NCI-H2029 (cell line): ENCODE measurements at places on chromosomes 7 and 10.

DNA sequence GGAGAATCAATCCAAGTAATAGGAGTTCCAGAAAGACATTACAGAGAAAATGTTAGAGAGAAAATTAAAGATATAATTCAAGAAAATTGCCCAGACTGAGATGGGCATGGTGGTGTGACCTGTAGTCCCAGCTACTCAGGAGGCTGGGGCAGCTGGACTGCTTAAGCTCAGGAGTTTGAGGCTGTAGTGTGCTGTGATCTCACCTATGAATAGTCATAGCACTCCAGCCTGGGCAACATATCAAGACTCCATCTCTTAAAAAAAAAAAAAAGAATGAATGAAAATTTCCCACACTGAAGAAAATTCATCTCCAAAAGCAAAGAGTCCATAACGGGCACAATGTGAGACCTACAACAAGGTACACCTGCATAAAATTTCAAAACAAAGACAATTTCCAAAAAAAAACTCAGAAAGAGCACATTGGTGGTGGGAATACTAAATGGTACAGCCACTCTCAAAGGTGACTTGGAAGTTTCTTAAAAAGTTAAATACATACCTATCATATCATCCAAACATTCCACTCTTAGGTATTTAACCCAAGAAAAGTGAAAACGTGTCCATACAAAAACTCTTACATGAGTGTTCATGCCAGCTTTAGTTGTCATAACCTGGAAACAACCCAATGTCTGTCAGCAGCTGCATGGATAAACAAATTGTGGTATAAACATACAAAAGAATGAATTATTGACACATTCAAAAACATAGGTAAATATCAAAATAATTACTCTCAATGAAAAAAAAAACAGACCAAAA is 6.9 kb upstream of the RGS10 start:
- no peak for DNase-seq

- DNase-seq, result no peak
These were observed 704 bp downstream of the TNKS2 start for GRCh38 chr10:91798649-91799611.

DNA sequence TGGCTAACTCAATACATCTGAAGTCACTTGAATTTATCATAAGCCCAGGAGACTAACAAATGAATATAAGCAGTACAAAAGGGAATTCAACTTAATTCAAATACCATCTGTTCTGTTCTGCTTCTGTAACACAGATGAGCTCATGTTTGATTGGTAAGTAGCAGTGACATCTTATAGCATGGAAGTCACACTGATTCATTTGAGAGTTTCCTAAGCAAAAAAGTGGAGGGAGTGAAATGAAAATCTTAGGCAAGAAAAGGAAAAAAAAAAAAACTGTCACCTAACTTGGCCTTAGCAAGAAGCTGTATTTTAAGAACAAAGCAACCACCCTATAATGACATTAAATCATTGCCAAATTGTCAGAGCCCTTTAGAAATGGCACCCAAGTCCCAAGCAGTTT is 49.5 kb downstream of the SMURF1 start:
- DNase-seq, result no peak

- no peak for DNase-seq
These were observed 17.7 kb downstream of the TSPAN14 start for GRCh38 chr10:80471715-80472233.

DNA sequence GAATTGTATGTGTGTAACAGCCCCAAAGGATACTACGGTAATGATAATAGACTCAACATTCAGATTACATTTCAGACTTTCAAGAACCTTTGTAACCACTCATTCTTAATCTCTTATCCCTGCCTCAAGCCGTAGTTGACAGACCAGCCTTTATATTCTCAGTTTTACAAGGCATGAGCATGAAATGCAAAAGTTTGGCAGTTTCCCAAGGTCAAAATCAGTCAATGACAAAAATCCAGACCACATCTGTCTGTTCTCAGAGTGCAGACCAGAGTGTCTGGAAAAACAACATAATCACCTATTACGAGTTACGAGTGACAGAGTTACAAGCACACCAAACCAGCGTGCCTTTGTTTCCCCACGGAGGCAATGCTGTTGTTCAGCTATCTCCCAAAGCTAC is 178.6 kb upstream of the LRGUK start:
- no peak for DNase-seq

- no peak for DNase-seq
These were observed 5.7 kb upstream of the PRR15 start for GRCh38 chr7:29557954-29558353.

DNA sequence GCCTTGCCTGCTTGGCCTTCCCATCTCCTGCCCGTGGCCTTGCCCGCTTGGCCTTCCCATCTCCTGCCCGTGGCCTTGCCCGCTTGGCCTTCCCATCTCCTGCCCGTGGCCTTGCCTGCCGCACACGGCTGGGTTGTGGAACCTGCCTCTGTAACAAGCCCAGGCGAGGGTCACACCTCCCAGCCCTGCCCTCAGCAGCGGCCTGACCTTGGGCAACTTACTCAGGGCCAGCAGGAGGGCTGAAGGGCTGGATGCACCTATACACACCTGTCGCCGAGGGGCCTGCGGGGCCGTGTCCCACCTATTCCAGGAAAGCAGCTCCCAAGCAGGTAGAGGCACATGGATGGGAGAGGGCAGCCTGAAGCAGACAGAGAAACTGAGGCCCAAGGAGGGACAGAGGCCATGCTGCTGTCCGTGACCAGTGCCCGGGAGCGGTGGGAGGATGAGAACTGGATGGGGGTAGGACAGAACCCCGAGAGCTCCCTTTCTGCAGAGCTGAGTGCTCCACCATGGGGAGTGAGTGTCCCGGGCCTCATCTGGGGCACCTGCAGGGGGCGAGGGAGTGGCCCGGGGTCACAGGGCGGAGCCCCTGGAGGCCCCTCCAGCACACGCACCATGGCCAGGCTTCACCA is 277.6 kb downstream of the ELFN1 start:
- no peak for DNase-seq

- DNase-seq, result no peak
These were observed 1.7 kb downstream of the DDX21 start for GRCh38 chr10:68957654-68958053.

- no peak for DNase-seq
These were observed 57.6 kb downstream of the SNX10 start for GRCh38 chr7:26349005-26349915.

- DNase-seq, result no peak
These were observed 86.3 kb upstream of the MKLN1 start for GRCh38 chr7:131241386-131241785.

DNA sequence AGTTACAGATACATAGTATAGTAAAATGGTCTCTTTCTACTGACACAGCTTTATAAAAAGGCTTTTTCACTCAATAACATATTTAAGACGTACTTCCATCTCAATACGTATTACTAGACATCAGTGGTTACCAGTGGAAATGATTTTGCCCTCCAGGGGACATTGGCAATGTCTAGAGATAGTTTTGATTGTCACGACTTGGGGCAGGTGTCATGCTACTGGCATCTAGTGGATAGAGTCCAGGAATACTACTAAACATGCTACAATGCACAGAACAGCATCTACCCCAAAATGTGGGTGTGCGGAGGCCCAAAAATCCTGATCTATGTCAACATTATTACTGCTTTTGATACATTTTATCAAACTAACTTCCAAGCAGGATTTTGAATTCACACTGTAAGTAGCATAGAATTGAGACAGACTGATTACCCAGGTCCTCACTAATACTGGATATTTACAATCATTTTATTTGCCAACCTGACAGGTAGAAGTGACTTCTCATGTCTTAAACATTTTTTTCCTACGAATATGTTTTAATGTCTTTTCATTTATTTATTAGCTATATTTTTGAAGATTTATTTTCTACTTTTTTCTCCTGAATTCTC is 53.8 kb downstream of the HGF start:
- DNase-seq, result no peak

DNA sequence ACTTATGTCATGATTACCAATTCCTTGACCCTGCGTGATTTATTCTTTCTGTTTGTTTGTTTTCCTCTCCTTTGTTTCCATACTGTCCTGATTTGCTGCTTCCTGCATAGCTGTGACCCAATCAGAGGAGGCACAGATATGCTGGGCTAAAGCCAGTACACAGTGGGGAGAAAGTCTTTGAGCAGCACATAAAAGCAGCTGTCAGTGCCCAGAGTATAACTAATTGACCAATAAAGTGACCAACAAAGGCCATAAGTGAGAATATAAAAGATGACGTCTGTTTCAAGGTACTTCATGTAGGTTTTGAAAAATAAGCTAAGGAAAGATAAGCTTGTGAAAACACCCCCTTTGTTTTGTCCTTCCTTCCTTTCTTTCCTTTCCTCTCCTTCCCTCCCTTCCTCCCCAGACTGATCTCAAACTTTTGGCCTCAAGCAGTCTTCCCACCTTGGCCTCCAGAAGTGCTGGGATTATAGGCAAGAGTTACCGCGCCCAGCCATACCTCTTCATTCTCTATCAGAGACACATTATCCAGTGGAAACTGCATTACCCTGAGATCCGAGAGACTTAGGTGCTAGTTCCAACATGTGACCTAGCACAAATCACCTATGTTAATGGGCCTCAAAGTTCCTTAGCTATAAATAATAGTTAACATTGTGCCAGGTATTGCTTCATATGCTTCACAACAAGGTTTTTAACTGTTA is 17.0 kb downstream of the BCAP29 start:
- no peak for DNase-seq

DNA sequence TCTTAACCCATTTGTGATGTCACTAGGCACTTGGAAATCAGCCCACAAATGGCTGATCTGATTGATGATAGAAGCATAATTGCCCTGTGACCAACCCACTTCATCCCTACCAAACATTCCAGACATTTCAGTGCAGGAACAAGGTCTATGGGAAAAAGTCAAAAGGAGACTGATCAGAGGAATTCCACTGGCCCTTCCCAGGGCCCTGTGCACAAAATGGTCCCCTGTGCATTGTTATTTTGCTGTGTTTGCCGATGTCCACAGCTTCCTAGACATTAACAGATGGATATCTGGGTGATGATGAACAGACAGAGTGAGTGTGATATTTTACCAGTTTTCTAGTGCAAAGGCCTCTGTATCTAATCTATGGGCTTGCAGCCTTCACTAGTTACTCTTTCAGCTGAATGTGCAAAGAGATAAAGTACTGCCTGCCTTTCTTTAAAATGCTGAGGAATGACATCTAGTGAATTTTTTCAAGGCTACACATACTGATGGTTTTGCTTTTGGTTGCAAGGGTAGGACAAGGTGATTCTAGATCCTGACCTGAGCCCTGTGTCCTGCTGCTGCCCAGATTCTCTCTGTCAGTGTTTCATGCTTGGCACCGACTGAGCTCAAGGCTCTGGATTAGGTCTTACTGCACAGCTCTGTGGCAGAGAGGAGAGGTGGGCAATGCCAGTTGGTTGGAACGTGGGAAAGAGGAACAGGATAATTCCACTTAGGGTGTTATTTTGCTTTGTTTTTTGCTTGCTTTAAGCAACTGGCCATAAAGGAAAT is 55.4 kb downstream of the CALD1 start:
- DNase-seq, result no peak

- DNase-seq, result peak; percentile 71
These were observed 194.8 kb downstream of the CFTR start for GRCh38 chr7:117674617-117675016.

- no peak for DNase-seq
These were observed 167.7 kb downstream of the PKD1L1 start for GRCh38 chr7:47780555-47780954.

- no peak for DNase-seq
These were observed 366.6 kb upstream of the ZMIZ1 start for GRCh38 chr10:78702186-78702585.

GRCh38 chr7:108244110-108244509 is 113.9 kb upstream of the LAMB4 start:
- no peak for DNase-seq

- DNase-seq, result no peak
These were observed 82.8 kb downstream of the NPSR1 start for GRCh38 chr7:34740840-34741239.

- DNase-seq, result no peak
These were observed 125.9 kb downstream of the GRK5 start for GRCh38 chr10:119333146-119333792.
